Astrocyte of the spinal cord (primary cell): ENCODE measurements at places on chromosomes 13 and 19.

DNA sequence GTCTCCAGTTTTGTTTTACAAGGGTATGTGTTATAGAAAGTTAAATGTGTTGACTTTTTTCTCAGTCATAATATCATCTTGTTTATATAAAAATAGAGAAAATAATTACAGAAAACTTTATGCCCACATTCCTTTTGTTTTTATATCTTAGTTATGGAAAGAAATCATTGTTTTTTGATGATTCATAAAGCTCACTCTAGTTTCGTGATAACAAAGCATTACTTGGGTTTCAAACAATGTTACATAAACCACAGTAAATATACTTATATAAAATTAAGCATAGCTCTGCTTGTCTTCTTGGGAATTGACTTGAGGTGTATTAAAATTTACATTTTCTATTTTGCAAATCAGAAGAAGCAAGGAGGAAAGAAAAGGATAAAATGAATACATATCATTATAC, 111.8 kb downstream of the SGCG start:
- DNase-seq, result no peak

DNA sequence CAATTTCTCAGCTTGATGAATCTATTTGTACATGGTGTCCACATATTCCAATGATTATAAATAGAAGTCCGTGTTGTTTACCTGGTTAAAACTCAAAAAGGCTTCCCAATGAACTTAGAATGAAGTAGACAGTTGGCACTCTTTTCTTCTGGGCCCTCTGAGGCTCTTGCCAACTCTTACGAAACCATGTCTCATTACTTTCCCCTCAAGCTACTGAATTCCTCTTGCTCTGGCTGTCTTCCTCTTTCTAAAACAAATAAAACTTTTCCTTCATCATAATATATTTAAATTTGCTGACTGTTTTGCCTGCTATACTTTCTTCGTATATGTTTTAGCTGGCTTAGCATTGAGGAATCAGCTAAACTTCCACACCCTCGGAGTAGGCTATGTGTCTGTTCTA, 139.7 kb downstream of the SLITRK6 start:
- no peak for DNase-seq

- no peak for DNase-seq
Observed at GRCh38 chr13:107233541-107233940, 665.6 kb upstream of the ARGLU1 start.

DNA sequence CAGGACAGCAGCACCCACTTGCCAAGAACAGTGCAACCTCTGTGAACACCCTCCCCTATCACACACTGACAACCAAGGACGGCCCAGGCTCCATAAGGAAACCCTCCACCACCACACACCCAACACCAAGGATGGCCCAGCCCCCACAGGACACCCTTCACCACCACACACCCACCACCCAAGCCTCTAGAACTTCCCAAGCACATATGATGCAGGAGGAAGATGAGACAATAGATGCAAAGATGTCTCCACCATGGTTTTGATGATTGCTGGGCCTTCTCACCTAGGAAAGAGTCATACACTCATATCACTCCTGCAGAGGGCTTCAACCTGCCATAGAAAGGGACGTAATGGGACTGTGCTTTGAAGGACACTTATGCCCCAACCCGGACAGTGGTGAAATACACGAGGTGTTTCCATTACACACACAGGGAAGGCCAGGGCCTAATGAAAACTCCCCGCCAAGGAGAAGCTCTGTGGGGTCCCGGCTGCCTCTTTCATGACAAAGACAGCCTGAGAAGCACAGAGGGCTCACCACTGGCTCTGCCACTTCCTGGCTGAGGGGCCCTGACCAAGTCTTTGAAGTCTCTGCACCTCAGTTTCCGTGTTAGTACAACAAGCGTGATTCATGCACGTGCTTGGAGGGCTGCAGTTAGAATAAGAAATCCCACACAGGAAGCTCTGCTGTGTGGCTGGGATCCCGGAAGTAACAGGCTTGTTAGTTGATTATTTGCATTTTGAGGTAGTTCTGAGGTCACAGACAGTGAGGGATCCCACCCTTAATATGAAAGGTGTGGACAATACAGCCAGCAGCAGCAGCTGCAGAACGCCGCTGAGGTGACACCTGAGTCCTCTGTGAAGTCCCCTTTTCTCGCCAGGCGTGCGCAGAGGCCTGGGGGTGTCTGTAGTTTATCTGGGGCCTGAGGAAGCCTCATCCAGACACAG, 61.9 kb upstream of the ATP12A start:
- DNase-seq, result no peak

DNA sequence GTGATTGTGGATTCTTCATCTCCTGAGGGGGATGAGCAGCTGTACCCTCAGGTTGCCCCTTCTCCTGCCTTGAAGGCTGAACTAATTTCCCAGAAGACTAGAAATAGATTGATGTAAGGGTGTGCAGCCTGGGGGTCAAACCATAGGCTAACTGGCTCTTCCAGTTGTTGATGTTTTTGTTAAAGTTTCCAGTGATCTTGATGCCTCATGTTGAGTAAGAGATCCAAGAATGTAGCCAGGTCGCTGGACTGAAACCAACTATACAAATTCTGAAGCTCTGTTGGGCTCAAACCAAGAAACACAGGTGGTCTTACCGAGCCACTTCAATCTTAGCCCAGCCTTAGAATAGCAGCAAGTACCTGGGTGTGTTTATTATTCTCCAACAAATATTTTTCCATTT, 391.8 kb downstream of the KLF5 start:
- peak; percentile 73 for DNase-seq

DNA sequence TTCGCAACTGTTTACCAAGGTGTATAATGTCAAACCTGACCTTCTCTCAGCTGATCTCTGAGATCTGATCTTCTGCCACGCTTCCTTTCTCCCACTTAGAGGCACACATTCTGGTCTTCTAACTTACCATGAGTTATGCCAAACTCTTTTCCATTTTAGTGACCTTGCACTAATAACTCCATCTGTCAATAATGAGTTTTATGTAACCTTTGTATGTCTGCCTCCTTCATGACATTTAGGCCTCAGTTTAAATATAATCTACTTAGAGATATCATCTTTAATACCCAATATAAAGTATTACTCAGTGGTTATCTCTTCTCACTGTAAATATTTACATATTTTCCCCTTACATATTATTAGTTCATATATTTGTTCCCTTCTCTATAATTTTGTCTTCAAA, 827.5 kb upstream of the PCDH20 start:
- no peak for DNase-seq

DNA sequence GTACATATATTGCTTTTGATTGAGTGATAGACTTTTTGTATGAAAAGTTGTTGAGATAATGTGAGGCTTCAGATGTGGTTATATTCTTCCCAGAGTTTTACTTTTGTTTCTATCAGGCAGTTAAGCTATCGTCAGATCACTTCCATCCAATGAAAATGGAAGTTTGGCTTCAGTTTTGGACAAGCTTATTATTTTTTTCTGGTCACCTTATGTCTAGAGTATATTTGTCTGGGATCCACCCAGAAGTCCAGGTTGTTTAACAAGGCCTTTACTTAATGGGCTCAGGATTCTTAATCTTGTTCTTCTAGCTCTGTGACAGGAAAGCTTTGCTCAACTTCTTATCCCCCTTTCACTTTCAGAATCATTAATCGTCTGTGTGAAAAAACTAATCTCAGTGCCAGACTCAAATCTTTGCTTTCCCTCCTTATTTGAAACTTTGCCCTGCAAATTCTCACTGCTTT, 150.9 kb downstream of the PDS5B start:
- peak; percentile 44 for DNase-seq

DNA sequence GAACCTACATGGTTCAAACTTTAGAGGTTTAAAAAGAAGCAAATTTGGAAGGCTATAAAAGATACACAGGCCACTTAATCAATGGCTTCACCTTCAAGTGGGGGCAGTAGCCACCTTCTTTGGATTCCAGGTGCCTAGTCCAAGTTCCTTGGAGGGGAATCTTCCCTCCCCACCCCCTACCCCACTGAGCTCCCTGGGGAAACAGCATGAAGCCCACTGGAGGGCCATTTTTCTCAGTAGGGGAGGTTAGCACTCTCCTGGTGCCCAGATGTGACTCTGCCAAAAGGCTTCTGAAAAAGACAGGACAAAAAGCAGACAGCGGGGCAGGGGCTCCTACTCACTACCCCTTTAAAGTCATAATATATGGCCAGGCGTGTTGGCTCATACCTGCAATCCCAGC, 93.9 kb downstream of the KCTD15 start:
- DNase-seq, result no peak

- DNase-seq, result peak; percentile 91
Observed at GRCh38 chr13:87661471-87661870, 9.7 kb upstream of the SLITRK5 start.

DNA sequence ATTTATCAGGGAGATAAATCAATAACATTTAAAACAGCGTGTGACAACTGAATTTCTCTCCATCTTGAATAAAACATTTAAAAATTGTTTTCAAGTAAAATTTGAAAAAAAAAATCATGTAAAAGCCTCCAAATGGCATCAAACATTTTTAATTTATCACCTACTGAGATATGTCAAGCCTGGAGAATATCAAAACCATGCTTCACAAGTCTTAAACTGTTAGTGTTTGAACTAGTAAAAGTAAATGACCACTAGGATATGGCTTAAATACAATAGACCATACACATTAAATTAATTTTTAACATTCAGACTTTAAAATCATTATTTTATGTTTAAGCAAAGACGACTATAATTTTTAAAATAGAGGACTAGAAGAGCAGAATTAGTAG, 281.9 kb downstream of the DCLK1 start:
- DNase-seq, result no peak

GRCh38 chr13:21434588-21434987, 24.5 kb downstream of the ZDHHC20 start:
- no peak for DNase-seq

DNA sequence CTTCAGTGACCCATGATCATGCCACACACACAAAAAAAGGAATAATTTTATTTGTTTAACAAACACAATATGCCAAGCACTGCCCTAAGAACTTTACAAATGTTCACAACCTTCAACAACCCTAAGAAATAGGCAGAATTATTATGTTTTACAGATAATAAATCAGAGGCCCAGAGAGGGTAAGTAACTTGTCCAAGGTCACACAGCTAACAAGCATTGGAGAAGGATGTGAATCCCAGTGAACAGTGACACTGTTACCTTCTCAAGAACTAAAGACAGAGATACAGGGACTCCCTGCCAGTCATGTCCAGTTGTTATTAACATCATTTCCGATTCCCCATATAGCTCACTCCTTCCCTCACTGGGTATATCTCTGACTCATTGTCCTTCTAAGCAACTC, 13.6 kb downstream of the CEACAM20 start:
- no peak for DNase-seq

- DNase-seq, result no peak
Observed at GRCh38 chr13:82847595-82847994, 1034.7 kb downstream of the SLITRK1 start.

- DNase-seq, result no peak
Observed at GRCh38 chr13:110000534-110001345, 214.4 kb upstream of the IRS2 start.

DNA sequence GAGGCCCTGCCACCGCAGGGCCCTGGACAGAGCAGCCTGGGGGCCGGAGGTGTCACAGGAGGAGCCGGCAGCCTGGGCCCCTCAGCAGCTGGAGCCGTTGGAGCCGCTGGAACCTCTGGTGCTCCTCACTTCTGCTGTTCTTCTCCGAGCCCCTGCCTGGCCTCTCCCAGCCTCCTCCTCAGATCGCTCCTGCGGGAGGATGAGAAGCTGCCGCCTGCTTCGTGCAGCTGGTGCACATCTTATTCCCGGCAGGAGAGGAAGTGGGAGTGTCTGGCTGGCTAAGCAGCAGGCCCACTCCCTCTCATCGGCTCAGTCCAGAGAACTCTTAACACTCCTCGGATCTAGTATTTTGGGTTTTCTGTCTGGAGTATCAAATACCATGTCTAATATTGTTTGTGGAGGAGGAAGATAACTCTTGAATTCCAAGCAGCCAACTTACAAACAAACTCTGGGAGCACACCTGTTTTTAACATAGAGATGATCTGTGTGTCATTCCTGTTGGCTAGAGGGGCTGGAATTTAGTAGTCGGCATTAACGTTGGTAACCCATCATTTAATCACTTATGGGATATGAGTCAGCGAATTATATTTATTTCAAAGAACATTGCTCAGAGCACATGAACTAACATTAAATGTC, 37.1 kb upstream of the RNF113B start:
- peak; percentile 62 for DNase-seq
